SW 1271 (cell line): ENCODE measurements at places on chromosomes 4 and X.

DNA sequence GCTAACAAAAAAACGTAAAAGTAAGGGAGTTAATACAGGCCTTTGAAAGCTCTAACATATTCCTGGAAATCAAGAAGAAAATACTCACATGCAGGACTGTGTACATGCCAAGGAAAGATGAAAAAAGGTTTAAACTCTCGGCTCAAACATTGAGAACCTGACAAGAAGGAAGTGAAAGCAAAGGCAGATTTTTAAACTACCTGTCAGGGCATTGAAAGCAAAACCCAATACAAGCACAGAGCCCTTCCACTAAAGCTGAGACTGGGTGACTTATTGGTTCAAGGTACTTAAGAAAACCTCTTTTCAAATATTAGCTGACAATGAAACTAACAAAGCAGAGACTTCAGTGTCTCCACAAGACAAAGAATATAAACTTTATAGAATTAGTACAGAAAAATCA is 313.0 kb upstream of the GRID2 start:
- DNase-seq, result no peak

GRCh38 chr4:119984996-119985395 is 81.7 kb downstream of the MAD2L1 start:
- DNase-seq, result no peak

- DNase-seq, result no peak
Observed at GRCh38 chr4:10727140-10727880, 42.7 kb upstream of the CLNK start.

GRCh38 chr4:126753592-126753991 is 879.2 kb upstream of the INTU start:
- no peak for DNase-seq

- DNase-seq, result no peak
Observed at GRCh38 chr4:53734584-53735353, 143.5 kb upstream of the LNX1 start.

DNA sequence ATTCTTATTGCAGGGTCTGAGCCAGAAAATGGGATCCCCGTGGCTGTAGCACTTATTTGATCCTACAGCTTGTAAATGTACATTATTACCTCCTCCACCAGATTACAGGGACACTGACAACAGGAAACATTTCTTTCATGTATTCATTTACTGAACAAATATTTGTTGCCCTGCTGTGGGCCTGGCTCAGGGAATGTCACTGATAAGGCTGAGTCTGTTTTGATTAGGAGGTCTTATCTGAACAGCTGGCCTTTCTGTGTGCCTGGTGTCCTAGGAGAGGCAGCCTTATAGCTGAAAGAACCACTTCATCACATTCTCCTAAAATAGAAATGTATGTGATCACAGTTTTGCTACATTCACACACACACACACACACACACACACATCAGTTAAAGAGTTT is 45.5 kb upstream of the PROM1 start:
- DNase-seq, result no peak

DNA sequence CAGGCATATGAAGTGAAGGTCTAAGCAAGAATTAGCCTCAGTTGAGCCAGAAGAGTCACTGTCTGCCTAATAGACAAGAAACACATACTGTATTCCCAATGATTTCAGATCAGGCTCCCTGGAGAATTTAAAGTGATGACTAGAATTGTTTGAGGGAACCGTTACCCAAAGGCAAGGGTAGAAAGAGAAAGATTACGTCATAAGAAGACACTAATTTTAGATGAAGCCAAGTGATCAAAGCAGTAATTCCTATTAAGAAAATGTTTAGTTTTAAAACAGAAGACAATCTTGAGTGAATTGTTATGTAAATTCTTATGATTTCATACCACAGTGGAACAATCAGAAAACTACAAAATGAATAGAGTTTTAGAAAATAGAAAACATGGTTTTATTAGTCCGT is 194.5 kb upstream of the ARSJ start:
- DNase-seq, result no peak

DNA sequence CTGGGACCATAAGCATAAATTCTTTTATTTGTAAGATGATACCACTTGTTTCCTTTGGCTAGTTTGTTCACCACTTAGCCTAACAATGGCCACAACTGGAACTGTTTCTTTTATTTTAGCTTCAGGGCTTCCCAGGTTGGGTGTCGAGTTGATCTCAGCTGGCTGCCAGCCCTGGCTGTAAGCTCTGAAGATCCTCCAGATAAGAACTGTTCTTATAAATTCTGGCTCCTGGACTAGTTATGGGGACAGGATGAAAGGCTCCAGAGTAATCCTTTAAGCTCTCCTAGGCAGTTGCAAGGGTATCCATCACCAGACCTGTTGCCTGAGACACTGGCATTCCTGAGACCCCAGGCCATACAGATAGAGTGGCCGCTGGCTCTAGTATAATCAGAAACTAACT is 129.4 kb upstream of the ACSL4 start:
- DNase-seq, result no peak

- DNase-seq, result no peak
Observed at GRCh38 chr4:48340276-48340964, 909 bp upstream of the SLAIN2 start.

DNA sequence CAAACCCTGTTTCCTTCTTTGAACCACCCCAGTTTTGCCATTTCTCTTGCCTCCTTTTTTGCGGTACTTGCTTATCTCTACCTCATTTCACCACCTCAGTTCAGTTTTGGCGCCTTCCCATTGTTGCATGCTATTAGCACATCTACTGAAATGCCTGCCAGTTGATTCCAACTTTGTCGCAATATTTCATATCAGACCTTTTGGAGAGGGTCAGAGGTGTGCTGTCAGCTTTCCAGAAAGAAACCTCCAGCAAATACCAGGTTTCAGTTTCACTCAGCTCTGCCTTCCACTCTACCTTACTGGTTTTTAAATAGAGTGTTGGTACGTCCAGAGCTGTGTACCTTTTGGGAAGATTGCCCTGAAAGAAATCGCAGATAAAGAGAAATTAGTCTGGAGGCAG is 91.9 kb upstream of the CPEB2 start:
- DNase-seq, result no peak

DNA sequence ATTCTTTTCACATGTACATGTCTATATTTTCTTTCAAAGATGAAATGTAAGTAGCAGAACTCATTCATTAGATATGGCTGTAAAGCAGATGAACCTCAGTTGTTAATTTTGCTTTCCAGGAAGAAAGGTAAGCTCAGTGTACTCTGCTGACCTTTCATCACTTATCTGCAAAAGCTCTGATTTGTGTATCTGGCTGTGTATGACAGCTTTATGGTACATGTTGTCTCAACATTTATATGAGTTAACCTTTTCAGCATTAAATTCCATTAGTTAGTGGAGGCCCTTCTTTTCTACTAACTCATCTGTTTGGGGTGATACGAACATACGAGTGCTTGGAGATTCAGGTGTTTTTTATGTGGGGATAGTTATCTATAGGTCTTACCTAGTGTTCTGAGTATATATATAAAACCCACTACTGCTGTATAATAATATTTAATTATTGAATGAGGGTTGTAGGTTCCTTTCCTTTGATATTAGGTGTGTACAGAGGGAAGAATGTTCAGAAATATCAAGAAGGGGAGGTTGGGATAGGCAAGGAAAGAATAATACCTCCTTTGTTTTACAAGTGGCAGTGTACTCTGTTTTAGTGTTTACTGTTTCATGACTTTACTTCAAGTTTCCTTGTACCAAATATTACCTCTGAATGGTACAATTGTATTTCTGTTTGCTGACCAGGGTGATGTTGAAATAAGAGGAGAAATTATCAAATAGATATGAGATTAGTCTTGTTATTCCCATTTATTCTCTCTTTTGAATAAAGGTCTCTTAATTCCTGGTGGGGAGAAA is 395.5 kb downstream of the ARHGAP24 start:
- DNase-seq, result no peak

- no peak for DNase-seq
Observed at GRCh38 chr4:185796176-185796575, 15.8 kb downstream of the SORBS2 start.

DNA sequence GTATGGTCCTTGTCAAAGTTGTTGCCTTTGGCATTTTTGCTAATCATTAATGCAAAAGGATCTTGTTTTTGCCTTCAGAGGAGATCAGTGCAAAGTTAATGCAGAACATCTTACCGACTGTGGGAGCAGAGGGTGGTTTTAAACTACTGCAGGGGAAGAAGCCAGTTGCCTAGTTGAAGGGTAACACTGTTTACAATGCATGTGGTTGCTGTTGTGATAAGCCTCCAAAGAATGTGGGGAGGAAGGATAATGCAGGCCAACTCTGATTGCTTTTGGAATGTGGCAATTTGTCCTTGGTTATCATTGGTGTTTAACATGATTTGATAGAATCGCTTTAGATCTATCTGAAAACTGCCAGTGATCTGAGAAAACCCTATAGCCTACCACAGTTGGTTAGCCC is 204.3 kb upstream of the TLL1 start:
- DNase-seq, result no peak

DNA sequence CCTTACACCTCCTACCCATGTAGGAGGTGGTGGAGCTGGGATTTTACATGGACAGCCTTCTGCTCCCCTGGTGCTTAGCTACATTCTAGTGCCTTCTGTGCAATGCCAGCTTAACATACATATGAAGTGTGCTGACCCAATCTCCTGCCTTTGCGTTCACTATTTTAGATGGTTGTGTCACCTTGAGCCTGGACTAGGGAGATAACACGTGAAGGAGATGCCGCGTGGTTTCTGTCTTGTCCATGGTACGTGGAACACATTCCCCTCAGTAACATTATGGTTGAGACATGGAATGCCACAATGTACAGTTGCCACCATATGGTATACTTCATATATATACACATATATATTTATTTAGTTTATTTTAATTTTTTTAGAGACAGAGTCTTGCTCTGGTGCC is 54.0 kb downstream of the TBL1X start:
- DNase-seq, result no peak
